ENCODE measurements at places on chromosomes 1 and 21.

- DNase-seq, result no peak
Measured at GRCh38 chr1:21781815-21782348, 1.1 kb downstream of the USP48 start.

DNA sequence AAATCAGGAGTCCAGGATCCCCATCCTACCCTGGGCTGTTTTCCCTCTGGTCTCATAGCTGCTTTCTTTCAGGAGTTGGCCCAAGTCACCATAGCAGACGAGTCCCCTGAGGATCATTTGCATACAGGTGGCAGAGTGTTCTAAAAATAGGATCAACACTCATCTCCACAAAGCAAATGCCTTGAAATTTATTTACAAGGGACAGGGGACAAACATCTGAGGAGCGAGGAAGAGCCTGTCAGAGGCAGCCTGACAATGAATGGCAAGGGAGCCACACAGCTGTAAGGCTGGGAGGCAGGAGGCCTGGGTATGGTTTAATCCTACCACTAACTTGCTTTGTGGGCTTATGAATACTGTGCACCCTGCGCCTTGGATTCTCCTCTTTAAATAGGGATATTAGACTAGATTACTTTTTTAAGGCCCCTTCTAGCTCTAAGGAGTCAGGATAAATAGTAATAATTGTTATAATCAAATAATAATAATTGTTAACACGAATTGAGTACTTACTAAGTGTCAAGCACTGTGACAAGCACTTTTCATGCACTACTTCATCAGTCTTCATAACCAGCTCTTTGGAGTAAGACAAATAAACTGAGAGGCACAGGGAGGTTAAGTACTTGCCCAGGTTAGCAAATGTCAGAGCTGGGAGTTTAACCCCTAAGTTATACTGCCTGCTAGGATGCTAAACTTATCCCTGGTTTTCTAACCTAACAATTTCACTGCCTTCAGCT is 34.5 kb downstream of the RAB3B start:
- peak; percentile 82 for DNase-seq

DNA sequence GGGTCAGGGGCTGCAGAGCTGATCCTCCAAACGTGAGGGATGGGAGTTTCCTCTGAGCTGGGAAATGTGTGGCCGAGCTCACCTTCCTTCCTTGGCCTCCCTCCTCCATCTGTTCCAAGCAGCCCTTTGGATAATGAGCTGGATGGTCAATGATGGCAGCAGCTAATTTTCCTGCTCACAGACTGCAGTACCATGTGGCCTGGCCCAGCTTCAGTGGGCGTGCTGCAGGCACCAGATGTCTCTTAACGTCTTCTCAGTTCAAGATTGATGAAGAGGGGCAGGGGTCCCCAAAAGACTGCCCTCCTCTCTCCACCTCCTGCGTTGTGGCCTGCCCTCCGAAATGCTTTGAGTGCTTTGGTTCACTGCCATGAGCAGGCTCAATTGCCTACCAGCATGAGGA is 86.0 kb downstream of the UBIAD1 start:
- no peak for DNase-seq

DNA sequence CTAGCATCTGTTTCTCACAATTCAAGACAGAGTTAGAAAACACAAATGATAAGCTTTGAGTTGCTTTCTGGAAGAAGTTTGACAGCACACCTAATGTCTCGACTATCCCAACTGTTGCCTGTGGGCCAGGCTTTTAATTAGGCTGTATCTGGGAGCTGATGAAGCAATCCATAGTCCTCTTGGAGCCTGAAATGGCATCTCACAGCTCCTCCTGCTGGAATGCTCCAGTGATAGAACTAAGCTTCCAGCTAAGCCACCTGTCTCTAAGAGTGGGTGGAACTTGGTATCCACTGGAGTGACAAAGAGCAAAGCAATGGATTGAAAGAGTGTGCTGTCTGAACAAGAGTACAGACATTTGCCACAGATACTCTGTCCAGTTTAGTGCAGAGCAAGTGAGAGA is 605.3 kb upstream of the NR5A2 start:
- DNase-seq, result no peak

GRCh38 chr1:67441183-67441582 is 11.0 kb upstream of the SERBP1 start:
- no peak for DNase-seq

DNA sequence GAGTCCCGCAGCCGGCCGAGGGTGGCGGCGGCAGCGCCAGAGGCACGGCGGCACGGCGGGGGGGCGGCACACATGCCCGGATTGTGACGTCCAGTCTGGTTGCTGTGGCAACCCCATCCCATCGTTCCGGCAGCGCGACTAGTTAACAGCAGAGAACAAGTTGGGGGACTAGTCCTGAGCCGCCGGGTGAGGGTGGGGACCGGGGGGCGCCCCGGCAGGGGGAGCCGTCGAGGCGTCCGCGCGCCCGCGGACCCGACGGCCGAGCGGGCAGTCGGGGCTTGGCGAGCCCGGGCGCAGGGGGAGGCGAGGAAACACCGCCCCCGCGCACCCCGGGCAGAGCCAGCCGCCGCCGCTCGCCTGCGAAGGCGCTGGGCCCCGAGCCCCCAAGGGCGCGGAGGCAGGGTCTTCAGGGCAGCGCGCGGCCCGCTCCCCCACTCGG is at the start of gene CHD5:
Gene CHD5, minus strand, starts transcription at position 54 of the 439 bp plus-strand sequence. CDS start 298 bp downstream, outside the sequence.
- DNase-seq, result no peak

Measured in NCI-H510A (cell line).